ENCODE measurements at places on chromosomes 4 and X. TPM values are rescaled to one million over a fixed set of nuclear protein-coding genes. Genes with fewer than 3 reads are reported as not detected.

The DRD5 gene
- not detected for total RNA-seq

The ADRA2C gene
- total RNA-seq, result 2.0 TPM

The RTL5 gene
- 2.7 TPM for total RNA-seq

The PROM1 gene
- total RNA-seq, result 4.8 TPM

The ODAPH gene
- not detected for total RNA-seq

The RBM46 gene
- not detected for total RNA-seq

The SPIN4 gene
- 8.4 TPM for total RNA-seq

The SGMS2 gene
- 87.4 TPM for total RNA-seq

The TKTL2 gene
- not detected for total RNA-seq

The SPIN3 gene
- total RNA-seq, result 12.0 TPM

The OPRPN gene
- total RNA-seq, result not detected

The HAND2 gene
- total RNA-seq, result not detected

The THOC2 gene
- total RNA-seq, result 219 TPM

The PDK3 gene
- total RNA-seq, result 13.2 TPM

The NR3C2 gene
- total RNA-seq, result 10.3 TPM

The CAPN6 gene
- total RNA-seq, result not detected

The CXCL11 gene
- total RNA-seq, result 0.30 TPM

The GAGE12F gene
- not detected for total RNA-seq

The AKAP14 gene
- not detected for total RNA-seq

The MAGEE1 gene
- 1.5 TPM for total RNA-seq

The PCDH18 gene
- 5.3 TPM for total RNA-seq

The XK gene
- 2.1 TPM for total RNA-seq

The DKK2 gene
- total RNA-seq, result 22.1 TPM

The CHRDL1 gene
- total RNA-seq, result 33.5 TPM

The NSUN7 gene
- total RNA-seq, result 47.1 TPM

All from upper lobe of left lung (tissue), 6 donors.